ENCODE measurements at places on chromosomes 7 and 10. TPM values are rescaled to one million over a fixed set of nuclear protein-coding genes. Genes with fewer than 3 reads are reported as not detected.

DNA sequence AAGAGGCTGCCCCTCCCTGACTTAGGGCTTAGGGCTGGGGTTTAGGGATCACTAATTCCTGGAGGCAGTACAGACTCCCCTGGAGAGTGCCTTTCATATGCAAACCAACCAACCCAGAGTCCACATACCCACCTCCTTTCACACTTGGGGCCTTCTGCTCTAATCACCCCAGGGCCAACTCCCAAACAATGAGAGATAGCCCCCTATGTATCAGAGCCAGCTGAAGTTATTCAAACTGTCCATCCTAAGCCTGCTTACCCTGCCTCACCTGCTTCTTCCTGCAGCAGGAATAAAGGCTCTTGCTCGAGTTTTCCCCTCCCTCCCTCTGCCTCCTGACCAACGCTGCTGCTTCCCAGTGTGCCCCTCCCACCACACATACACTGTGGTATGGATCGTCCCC, 51.8 kb upstream of the SLC35G1 start:
- no peak for DNase-seq
- no peaks in the 10 kb centered on the region for H3K4me1 ChIP-seq
- no peak overlapping the region for H3K4me3 ChIP-seq
- H3K27me3 ChIP-seq = no peaks in the 10 kb centered on the region
- no peaks in the 10 kb centered on the region for H3K36me3 ChIP-seq

DNA sequence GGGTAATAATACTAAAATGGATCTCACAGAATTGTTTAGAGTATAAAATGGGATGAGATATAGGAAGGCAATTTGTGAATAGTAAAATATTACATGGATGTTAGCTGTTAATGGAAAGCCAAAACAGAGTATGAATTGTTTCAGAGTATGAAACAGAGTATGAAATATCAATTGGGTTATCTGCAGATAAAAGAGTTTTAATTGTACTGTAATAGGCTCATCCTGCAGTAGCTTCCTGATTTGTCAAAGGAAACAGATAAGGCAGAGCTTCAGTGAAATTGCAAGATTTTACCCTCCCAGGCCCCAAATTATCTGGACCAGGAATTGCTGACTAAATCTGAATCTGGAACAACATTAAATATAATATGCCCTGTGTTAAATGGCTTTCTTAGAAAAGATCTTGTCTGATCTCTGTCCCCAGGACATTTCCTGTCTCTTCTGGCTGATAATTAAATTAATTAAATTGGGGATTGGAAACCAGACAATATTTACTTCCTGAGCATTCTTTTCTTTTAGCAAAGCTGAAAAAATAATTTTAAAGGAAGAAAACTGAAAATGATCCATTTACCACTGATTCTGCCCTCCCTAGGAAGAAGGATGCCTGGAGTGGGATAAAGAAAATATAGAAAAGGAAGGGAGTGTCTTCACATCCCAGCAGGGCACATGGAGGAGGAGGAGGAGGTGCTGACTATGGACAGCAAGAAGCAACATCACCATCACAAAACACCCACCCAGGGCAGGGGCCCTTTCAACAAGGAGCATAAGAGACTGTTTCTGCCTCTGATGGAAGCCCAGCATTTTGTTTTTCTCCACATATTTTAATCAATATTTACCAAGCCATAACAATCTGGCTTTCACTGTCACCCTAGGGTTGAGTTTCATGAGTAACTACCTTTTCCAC, 18.5 kb downstream of the PTN start:
- no peaks in the 10 kb centered on the region for H3K27me3 ChIP-seq
- no peak overlapping the region for H3K4me3 ChIP-seq
- no peak for DNase-seq
- no peaks in the 10 kb centered on the region for H3K36me3 ChIP-seq
- H3K4me1 ChIP-seq = no peaks in the 10 kb centered on the region

DNA sequence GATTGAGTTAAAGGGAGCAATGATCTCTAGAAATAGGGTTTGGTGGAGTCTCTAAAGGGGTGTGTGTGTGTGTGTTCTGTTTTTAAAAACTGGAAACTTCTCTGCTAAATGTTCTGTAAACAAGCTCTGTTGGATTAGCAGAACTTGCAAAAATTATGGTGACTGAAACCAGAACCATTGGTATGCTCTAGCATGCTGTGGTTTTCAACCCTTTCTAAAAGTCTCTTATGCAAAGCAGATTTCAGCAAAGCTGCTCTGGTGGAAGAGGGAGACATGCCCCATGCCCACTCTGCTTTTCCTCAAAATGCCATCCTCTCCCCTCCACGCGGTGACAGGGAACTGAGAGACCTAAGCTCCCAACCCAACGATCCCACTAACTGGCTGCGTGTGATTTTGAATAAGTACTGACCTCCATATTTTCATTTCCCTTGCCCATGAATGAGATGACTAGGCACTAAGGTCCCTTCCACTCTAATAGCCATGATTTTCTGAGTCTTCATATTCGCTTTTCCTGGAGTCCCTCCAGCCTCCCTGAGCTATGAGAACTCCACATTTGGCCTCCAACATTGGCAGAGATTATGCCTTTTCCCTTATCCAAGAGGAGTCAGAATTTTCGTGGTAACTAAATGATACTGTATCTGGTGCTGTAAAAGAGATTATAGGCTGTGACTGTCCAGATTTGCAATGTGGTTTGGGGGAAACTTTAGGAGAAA, 117.3 kb upstream of the PALS2 start:
- no peak overlapping the region for H3K27ac ChIP-seq
- DNase-seq = no peak
- no peak overlapping the region for H3K4me3 ChIP-seq
- H3K36me3 ChIP-seq = no peaks in the 10 kb centered on the region
- no peaks in the 10 kb centered on the region for H3K4me1 ChIP-seq

DNA sequence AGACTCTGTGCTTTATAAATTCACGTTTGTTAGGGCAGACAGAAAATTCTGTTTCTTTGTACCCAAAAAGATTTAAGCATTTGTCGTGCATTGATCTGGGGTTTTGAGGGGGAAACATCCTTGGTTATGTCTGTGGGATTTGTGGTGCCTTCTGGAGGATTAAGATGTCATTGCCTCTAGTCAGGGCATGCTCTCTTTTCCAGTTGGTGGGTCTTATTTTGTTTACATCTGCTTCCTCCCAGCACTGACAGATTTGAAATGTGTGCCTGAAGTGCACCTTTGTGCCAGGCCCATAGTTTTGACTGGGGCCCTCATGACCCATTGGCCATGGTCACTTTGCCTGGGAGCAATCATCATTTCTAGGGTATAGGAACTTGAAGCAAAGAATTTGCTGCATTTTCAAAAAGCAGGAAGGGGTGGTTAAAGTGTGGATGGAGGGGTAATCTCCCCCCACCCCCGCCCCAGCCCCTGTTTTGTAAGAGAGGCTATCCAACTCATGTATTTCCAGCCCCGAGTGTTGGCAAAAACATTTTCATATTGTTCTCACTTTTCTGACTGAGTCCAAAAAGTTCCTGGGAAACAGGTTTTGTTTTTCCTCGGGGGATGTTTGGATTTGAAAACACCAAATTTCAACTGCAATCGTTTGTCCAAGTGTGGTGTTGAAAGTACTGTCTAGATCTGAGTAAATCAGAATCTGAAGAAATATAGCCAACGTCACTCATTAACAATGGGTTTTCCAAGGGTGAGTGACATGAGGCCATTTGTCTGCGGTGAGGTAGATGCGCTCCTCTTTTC, 388.2 kb upstream of the GALNT17 start:
- no peak overlapping the region for H3K4me3 ChIP-seq
- H3K27ac ChIP-seq = no peak overlapping the region
- H3K36me3 ChIP-seq = no peaks in the 10 kb centered on the region
- H3K27me3 ChIP-seq = peaks cover 25% of the 10 kb centered on the region
- no peak for DNase-seq

DNA sequence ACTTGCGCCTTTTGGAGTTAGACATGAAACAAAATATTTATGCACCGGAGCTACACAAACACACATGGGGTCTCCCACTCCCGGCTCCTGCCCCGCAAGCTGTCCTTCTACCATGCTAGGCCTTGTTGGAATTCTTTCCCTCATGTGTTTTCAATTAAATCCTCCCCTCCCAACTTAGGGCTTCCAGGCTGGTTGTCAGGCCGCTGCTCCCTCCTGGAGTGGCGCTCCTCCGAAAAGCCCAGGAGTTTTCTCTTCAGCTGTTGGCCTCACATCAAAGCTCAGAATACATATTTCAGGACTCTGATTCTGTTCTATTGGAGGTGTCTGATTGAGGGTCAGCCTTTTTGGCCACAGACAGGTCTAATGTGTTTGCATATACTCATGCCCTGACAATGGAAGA, 113.3 kb downstream of the FANK1 start:
- H3K27me3 ChIP-seq = peaks cover 2% of the 10 kb centered on the region
- no peak for DNase-seq
- no peaks in the 10 kb centered on the region for H3K4me1 ChIP-seq
- no peak overlapping the region for H3K4me3 ChIP-seq
- no peaks in the 10 kb centered on the region for H3K36me3 ChIP-seq

DNA sequence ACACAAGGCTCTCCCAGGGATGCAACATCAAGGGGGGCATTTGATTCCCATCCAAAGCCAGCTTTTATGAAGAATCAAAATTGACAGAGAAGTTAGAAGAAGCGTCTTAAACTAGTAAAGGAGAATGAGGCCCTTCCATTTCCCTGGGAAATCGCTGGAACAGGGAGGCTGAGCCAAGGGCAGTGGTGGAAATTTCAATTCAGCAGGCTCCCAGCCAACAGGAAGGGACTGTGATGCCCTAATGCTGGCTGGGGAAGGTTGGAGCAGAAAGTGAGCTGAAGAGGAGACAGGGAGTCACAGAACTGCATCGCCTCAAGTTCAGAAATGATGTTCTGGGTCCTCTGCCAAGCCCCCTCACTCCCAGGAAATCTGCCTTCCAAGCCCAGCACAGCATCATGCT, 517.3 kb downstream of the GRID1 start:
- H3K27ac ChIP-seq = no peak overlapping the region
- H3K4me3 ChIP-seq = no peak overlapping the region
- H3K36me3 ChIP-seq = no peaks in the 10 kb centered on the region
- no peaks in the 10 kb centered on the region for H3K27me3 ChIP-seq
- DNase-seq = no peak

- H3K27ac ChIP-seq = no peak overlapping the region
- no peak overlapping the region for H3K4me3 ChIP-seq
- no peaks in the 10 kb centered on the region for H3K27me3 ChIP-seq
- H3K36me3 ChIP-seq = peaks cover 56% of the 10 kb centered on the region
- H3K4me1 ChIP-seq = peaks cover 5% of the 10 kb centered on the region
Measured at GRCh38 chr7:127870231-127870907, 160.9 kb downstream of the LRRC4 start.

GRCh38 chr7:13312307-13312706, 624.9 kb downstream of the ARL4A start:
- H3K4me3 ChIP-seq = no peak overlapping the region
- no peaks in the 10 kb centered on the region for H3K27me3 ChIP-seq
- DNase-seq = no peak
- no peaks in the 10 kb centered on the region for H3K4me1 ChIP-seq

DNA sequence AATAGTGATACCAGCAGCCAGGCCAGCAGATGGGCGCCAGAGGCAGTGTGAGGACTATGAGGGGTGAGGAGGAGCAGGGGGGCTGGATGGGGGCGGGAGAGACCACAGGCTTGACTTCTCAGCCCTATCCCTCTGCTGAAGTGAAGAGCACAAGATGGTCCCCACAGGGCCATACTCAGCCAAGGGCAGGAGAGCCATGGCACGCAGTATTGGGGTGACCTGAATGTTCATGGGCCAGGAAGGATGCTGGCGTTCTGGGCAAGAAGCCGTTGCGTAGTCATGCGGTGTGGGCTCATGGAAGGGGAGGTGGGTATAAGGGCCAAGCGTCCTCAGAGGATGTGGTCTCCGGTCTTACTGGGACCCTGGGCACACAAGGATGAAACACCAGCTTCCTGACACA, 146.3 kb downstream of the PRKAG2 start:
- H3K27ac ChIP-seq = no peak overlapping the region
- DNase-seq = no peak
- no peak overlapping the region for H3K4me3 ChIP-seq
- peaks cover 14% of the 10 kb centered on the region for H3K4me1 ChIP-seq
- no peaks in the 10 kb centered on the region for H3K36me3 ChIP-seq
- peaks cover 53% of the 10 kb centered on the region for H3K27me3 ChIP-seq

- no peaks in the 10 kb centered on the region for H3K36me3 ChIP-seq
- no peak overlapping the region for H3K27ac ChIP-seq
- H3K4me1 ChIP-seq = no peaks in the 10 kb centered on the region
- H3K27me3 ChIP-seq = no peaks in the 10 kb centered on the region
Measured at GRCh38 chr7:133912916-133913697, 214.0 kb upstream of the LRGUK start.

DNA sequence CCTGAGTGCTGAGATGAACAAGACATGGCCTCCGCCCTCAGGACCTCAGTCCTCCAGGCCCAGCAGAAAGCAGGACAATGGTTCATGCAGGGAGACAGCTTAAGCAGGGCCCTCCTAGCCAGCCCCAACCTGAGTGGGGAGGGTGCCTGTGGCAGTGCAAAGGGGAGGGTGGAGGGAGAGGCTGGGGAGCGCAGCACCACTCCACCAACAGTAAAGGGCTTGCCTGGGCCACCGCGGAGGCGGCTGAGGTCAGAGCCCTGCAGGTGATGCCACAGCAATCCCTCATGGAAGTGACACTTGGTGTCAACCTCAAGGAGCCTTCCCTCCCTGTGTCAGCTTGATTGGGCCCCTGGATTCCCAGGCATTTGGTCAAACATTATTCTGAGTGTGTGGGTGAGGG, 89.0 kb upstream of the TCERG1L start:
- H3K27me3 ChIP-seq = no peaks in the 10 kb centered on the region
- H3K4me1 ChIP-seq = no peaks in the 10 kb centered on the region
- no peaks in the 10 kb centered on the region for H3K36me3 ChIP-seq
- no peak overlapping the region for H3K4me3 ChIP-seq
- H3K27ac ChIP-seq = no peak overlapping the region
- DNase-seq = no peak

DNA sequence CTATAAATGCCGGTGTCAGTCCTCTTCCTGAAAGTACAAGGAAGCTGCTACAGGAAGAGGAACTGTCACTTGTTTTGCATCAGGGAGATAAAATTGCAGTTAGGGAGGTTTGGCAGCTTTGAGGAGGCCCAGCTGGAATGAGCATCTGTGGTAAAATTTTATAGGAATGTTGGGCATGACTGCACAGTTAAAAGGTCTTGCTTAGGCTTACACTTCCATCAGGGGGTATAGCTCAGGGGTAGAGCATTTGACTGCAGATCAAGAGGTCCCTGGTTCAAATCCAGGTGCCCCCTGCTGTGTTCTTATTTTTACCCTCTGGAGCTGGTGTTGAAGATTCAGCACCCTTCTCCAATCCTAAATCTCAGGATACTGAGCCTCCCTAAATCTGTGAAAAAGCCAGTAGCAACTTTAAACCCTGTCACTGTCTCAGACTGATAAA, 65.9 kb downstream of the ZNF467 start:
- H3K27ac ChIP-seq = no peak overlapping the region
- H3K4me3 ChIP-seq = no peak overlapping the region
- no peak for DNase-seq
- peaks cover 6% of the 10 kb centered on the region for H3K4me1 ChIP-seq
- H3K27me3 ChIP-seq = 0 out of 3 replicates have a peak, but pooled peaks cover 3% of the 10 kb centered on the region

The KLF14 gene
- total RNA-seq = not detected

The TMEM243 gene
- total RNA-seq = 6.1 TPM
